ENCODE measurements at places on chromosomes 2 and 18.

GRCh38 chr18:69943021-69943420 lies 4.7 kb downstream of the CD226 start:
- H3K36me3 ChIP-seq = no peaks in the 10 kb centered on the region
- DNase-seq = no peak
- H3K4me1 ChIP-seq = no peaks in the 10 kb centered on the region
- H3K27me3 ChIP-seq = no peaks in the 10 kb centered on the region

GRCh38 chr18:56305583-56305982 lies 332.8 kb downstream of the TXNL1 start:
- no peak overlapping the region for H3K27ac ChIP-seq
- no peaks in the 10 kb centered on the region for H3K27me3 ChIP-seq
- H3K36me3 ChIP-seq = no peaks in the 10 kb centered on the region
- no peak overlapping the region for H3K4me3 ChIP-seq

- peak; percentile 7 for DNase-seq
- H3K4me3 ChIP-seq = no peak overlapping the region
- H3K27me3 ChIP-seq = no peaks in the 10 kb centered on the region
- no peaks in the 10 kb centered on the region for H3K36me3 ChIP-seq
- no peak overlapping the region for H3K27ac ChIP-seq
- H3K4me1 ChIP-seq = no peaks in the 10 kb centered on the region
Observed at GRCh38 chr2:129751409-129751808, 228.1 kb upstream of the RAB6C start.

- H3K27me3 ChIP-seq = no peaks in the 10 kb centered on the region
- H3K27ac ChIP-seq = no peak overlapping the region
- H3K36me3 ChIP-seq = peaks cover 9% of the 10 kb centered on the region
- DNase-seq = no peak
Observed at GRCh38 chr2:45524016-45524415, 87.1 kb downstream of the SRBD1 start.

GRCh38 chr2:157418239-157418641 lies 25.6 kb downstream of the CYTIP start:
- H3K27ac ChIP-seq = no peak overlapping the region
- no peaks in the 10 kb centered on the region for H3K4me1 ChIP-seq
- H3K36me3 ChIP-seq = no peaks in the 10 kb centered on the region
- no peak for DNase-seq
- no peak overlapping the region for H3K4me3 ChIP-seq

- no peaks in the 10 kb centered on the region for H3K27me3 ChIP-seq
- no peaks in the 10 kb centered on the region for H3K36me3 ChIP-seq
- H3K4me3 ChIP-seq = no peak overlapping the region
- H3K4me1 ChIP-seq = peaks cover 14% of the 10 kb centered on the region
- peak; percentile 41 for DNase-seq
Observed at GRCh38 chr2:201924453-201924852, 109.2 kb upstream of the FZD7 start.

GRCh38 chr2:160494201-160494644 lies 616 bp upstream of the RBMS1 start:
- H3K4me1 ChIP-seq = peaks cover 4% of the 10 kb centered on the region
- H3K27ac ChIP-seq = peak overlapping the region; percentile 47
- no peaks in the 10 kb centered on the region for H3K36me3 ChIP-seq
- H3K4me3 ChIP-seq = peak overlapping the region; percentile 99

DNA sequence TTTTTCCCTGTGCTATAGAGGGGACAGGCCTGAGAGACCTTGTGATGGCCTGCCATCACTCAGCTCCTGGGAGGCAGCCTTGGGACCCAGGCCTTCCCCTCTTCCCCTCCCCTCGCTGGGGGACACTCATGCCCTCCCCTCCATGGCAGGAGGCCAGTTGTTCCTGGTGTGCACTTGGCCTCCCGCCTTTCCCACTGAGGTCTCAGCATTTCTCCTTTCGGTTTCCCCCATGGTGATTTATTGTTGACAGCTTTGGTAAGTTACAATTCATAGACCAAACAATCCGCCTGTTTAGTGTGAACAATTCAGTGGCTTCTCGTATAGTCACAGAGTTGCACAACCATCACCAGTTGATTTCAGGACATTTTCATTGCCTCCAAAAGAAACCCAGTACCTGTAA lies 10.2 kb upstream of the CNDP1 start:
- H3K36me3 ChIP-seq = peaks cover 28% of the 10 kb centered on the region
- H3K27me3 ChIP-seq = no peaks in the 10 kb centered on the region
- H3K4me3 ChIP-seq = no peak overlapping the region
- no peak for DNase-seq
- no peak overlapping the region for H3K27ac ChIP-seq
- H3K4me1 ChIP-seq = no peaks in the 10 kb centered on the region
